Activated naive CD4-positive, alpha-beta T cell treated with anti-CD3 and anti-CD28 coated beads, Interleukin-2, amount 50 U/mL, for 16 hours (primary cell): ENCODE measurements at places on chromosomes 13 and 19.

- no peak for DNase-seq
These were observed 1054.4 kb upstream of the SPRY2 start for GRCh38 chr13:81395368-81395767.

GRCh38 chr13:21837841-21838551 is 167.1 kb downstream of the FGF9 start:
- no peak for DNase-seq

GRCh38 chr13:48798180-48798579 is 144.5 kb downstream of the CYSLTR2 start:
- DNase-seq: no peak

DNA sequence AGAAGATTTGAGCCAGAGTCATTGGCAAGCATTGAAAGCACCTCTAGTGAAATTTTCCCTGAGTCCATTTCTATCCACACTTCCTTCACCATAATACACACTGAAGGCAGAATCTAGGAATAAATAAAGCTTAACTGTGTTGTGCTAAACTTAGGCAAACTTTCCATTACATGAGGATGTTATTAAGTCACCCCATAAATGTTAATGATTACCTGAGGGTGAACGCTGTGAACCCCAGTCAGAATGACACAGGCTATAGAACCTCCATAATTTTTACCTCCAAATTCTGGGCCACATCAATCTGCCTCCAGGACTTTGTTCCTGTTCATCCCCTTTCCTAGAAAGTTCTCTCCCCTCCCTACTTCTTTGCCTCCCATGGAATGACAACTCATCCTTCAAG is 71.0 kb downstream of the RAP2A start:
- no peak for DNase-seq

DNA sequence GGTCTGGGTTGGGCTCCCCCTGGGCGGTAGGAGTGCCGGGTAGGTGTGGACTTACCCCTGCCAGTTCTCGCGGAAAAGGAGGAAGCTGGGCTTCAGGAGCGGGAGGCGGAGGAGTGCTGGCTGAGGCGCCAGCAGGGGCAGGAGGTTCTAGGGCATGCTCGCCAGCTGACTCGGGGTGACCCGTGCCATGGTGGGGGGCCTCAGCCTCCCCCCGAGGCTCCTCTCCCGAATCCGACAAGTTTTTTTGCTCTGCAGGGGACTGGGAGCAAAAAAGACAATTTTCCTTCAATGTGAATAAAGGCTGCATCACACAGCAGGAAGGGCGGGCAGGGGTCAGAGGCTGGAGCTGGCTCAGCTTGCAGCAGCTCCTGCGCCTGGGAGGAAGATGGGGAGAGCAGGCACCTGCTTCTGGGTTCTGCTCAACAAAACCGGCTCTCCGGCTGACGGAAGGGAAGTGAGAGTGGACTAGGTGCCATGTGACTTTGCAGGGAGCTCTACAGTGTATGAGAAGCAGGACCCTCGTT is 26.5 kb downstream of the RANBP3 start:
- no peak for DNase-seq
